ENCODE measurements at places on chromosomes 11 and 22. TPM values are rescaled to one million over a fixed set of nuclear protein-coding genes. Genes with fewer than 3 reads are reported as not detected.

The SCUBE1 gene
- 3.9 TPM for total RNA-seq

The PRR5 gene
- total RNA-seq = 38.9 TPM

The OR52K2 gene
- not detected for total RNA-seq

- DNase-seq = no peak
Measured at GRCh38 chr22:20457506-20458240, 20.0 kb upstream of the SCARF2 start.

- peak; percentile 88 for DNase-seq
Measured at GRCh38 chr11:1747753-1748635, 2.4 kb downstream of the IFITM10 start.
